ENCODE measurements at places on chromosomes 3 and 15.
A peak's percentile ranks its signal among the peaks of the same experiment; 100 is the strongest.

DNA sequence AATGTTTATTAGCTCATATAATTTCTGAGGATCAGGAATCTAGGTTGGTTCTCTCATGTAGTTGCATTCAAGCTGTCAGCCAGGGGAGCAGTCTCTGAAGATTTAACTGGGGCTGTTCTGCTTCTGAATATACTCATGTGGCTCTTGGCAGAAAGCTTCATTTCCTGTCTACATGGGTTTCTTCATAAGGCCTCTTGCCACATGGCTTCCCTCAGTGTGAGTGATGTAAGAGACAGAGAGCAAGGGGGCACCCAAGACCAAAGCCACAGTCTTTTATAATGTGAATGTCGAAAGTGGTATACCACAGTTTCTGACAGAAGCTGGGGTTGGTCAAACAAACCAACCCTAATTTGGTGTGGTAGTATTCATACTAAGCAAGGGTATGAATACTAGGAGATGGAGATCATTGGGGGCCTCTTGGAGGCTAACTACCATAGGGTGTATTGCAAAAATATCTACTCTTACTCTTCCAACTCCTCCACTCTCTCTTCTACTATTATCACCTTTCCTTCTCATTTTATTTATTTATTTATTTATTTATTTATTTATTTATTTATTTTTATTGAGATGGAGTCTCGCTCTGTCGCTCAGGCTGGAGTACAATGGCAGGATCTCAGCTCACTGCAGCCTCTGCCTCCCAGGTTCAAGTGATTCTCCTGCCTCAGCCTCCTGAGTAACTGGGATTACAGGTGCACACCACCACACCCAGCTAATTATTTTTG is 123.8 kb downstream of the B3GALNT1 start:
- DNase-seq = no peak

DNA sequence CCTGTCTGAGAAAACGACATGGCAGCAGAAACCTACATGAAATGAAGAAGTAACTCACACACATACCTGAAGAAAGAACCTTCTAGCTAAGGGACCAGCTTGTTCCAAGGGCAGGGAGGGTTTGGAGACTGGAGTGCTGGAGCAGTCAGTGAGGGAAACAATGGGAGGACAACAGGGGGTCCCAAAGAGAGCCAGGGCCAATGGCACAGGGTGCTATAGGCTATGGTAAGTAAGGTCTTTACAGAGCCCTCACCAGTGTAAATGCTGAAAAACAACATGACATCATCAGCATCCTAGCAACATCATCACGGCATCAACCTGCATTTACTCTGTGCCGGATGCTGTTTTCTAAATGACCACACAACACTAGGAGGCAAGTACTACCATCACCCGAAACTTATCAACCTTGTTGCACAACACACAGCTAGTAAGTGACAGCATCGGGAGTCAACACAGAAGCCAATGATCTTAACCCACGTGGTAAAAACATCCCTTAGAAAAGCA is 449.5 kb upstream of the WNT5A start:
- DNase-seq = no peak

- DNase-seq = no peak
These were observed 18.7 kb downstream of the CFAP161 start for GRCh38 chr15:81152799-81153198.

DNA sequence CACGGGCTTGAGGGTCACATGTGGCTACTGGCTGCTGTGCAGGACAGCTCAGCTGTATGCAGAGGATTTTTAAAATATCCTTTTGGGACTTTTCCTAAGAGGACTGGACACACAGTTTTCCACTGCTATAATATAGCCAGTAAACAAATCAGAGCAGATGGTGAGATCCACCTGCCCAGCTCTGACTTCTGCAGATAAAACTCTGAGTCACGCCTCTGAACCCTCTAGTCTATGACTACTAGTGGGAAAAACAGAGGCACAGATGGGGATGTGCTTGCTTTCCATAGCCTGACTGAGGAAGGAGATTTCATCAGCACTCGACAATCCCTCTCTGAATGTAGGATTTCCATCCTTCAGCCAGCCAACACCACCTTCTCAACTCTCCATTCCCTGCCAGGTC is 45.1 kb downstream of the COLQ start:
- DNase-seq = peak; percentile 35

- no peak for DNase-seq
These were observed 3.4 kb downstream of the TIMP4 start for GRCh38 chr3:12155264-12155663.

DNA sequence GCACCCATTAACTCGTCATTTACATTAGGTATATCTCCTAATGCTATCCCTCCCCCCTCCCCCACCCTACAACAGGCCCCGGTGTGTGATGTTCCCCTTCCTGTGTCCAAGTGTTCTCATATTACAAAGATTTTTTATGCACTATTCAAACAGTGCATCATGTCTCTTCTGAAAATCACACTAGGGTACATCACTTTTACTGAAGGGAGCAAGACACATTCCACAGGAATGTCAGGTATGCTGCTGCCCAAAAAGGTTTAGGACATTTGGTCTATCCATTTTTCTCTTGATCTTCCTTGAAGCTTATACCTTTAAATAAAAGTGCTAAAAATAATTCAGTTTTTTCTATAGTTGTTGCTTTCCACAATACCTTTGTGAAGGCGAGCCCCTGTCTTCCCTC is 9.2 kb upstream of the EPHA3 start:
- DNase-seq = no peak

DNA sequence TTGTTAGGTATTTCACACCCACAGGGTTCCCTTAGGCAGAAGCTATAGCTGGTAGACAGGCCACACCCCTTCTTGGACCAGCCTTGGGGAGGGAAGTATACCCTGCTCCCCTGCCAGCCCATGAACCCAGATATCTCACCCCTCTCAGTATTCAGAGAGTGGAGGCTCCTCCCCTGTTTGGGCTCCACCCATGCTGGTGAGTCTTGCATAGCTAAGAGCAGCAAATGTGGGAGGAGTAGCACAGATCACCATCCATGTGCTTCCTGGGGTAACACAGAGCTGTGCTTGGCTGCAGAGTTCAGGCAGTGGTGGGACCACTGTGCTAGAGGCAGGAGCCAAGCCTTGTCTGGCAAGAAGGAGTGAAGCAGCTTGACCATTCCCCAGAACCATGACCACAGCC is 427.2 kb downstream of the ZIC1 start:
- DNase-seq = no peak

GRCh38 chr3:171056528-171056927 is 30.0 kb upstream of the SLC2A2 start:
- no peak for DNase-seq

DNA sequence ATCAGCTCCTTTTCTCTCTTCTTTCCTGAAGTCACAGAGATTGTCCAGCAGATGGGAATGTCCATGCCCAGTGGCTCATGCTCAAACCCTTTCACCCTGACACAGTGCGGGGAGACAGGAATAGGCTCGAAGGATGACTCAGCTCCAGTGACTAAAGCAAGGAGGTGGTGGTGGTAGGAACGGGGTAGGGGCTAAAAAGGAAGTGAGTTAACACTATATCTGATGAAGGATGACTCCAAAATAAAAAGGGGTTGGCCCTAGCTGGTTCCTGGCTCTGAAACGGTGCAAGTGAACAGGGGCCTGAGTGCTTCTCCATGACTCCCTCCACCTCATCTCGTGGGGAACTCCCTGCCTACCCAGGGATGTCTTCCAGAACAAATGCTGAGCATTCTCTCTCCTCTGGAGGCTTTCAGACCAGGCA is 167.4 kb upstream of the LPP start:
- no peak for DNase-seq

DNA sequence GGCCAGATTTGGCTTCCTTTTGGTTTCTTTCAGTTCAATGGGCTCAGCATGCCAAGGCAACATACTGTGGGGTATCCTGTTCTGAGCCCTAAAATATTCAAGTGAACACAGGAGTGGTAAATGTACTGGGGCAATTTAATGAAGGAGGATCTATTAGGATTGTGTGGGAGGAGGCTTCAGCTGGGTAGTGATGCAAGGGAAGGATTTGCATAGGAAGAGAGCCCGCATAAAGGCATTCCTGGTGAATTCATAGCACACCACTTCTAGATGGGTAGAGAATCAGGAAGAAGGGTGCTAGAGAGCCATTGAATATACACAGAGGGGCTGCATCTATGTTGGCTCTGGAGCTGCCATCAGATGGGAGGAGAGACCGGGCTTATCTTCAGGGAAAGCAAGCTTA is 20.6 kb upstream of the KNG1 start:
- DNase-seq = no peak

DNA sequence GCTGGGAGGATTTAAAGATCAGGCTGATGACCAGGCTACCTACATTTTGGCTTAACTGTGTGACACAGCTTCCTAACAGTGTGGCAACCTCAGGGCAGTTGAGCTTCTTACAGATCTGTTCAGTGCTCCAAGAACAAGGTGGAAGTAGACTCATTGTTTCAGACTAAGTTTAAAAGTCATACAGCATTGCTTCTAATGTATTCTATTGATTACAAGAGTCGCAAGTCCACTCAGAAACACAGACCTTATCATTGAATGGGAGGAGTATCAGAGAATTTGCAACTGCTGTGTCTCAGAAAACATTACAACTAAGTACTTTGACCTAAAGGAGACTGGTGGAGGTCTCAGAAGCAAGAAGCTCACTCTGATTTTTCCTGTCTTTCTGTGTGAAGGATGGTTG is 579.5 kb upstream of the TGFBR2 start:
- DNase-seq = no peak

- peak; percentile 16 for DNase-seq
These were observed 942 bp downstream of the ELP6 start for GRCh38 chr3:47512416-47513124.

DNA sequence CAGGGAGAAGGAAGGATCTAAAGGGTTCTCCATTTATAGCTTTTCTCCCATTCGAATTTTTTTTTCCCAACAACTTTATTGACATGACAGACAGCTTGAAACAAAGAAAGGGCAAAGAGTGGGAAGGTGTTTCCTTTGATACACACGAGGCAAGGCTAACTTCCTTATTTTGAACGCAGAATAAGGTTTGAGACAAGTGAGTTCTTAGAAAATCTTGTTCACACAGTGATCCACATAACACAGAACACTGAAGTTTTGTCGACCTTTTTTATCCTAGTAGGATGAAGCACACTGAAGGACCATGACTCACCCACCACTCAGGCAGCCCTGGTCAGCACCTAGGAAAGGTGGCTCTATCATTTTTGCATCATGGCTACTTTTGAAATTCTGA is 425.8 kb upstream of the MDFIC2 start:
- no peak for DNase-seq

DNA sequence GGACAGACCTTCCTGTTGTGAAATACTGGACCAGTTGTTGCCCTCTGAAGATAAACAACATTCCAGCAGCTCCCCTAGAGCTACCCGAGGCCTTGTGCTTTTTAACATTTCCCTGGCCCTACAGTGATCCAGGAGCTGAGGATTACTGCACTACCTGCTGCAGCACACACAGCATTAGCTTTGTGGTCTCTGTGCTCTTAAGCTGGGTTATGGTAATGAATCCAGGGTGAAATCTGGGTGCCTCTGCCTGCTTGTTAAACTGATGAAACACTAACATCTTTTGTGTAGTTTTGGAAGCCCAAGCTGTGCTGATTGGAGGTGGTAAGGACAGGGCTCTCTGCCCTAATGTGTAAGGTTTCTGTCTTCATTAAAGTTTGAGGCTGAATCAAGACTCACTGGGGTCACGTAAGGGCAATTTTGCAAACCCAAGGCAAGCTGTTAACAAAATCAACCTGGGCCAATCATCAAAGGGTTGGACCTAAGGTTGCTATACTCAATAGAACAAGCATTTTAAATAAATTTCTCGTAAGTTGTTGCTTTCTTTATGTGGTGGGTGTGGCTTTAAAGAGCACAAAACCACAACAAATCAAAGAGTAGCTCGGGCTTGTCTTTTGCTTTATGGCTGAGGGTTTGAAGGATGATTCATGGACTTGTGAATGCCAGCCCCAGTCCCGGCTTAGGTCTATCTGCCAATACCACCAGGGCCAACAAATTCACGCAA is 183.9 kb downstream of the TPRG1 start:
- no peak for DNase-seq

GRCh38 chr3:152870027-152870426 is 35.1 kb downstream of the P2RY1 start:
- DNase-seq = no peak

Data from BE2C (cell line).